HT-29 (cell line): ENCODE measurements at places on chromosomes 6 and 20. TPM values are rescaled to one million over a fixed set of nuclear protein-coding genes. Genes with fewer than 3 reads are reported as not detected.

Gene FILIP1
- total RNA-seq: not detected in 2 replicates

Gene CRISP3
- total RNA-seq: not detected in 2 replicates

GRCh38 chr6:150492941-150493340, 106.7 kb upstream of the PLEKHG1 start:
- DNase-seq: peak; percentile 83

DNA sequence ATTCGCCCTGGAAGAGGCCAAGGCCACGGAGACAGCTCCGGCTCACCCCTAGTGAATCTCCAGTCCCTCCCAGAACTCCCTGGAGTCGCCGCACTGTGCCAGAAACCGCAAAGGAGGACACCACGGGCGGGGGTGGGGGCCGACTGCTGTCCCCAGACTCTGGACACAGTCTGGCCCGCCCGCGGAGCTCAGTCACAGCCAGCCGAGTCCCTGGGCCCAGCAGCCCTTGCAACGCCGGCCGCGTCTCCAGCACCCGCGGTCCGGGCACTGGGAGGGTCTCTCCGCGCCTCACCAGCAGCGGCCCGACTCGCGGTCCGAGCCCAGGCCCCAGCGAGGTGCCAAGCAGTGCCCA, 518 bp downstream of the PEX6 start:
- DNase-seq: peak; percentile 51

Gene MLIP
- total RNA-seq: not detected in 2 replicates

- no peak for DNase-seq
Measured at GRCh38 chr6:85580878-85581267, 12.8 kb downstream of the SNX14 start.

- DNase-seq: no peak
Measured at GRCh38 chr6:18350271-18350670, 36.9 kb upstream of the RNF144B start.

GRCh38 chr6:148682990-148683389, 63.8 kb upstream of the UST start:
- DNase-seq: no peak

- peak; percentile 67 for DNase-seq
Measured at GRCh38 chr20:23320317-23320716, 30.3 kb upstream of the NXT1 start.

- no peak for DNase-seq
Measured at GRCh38 chr6:107807196-107807811, 16.8 kb downstream of the SCML4 start.

DNA sequence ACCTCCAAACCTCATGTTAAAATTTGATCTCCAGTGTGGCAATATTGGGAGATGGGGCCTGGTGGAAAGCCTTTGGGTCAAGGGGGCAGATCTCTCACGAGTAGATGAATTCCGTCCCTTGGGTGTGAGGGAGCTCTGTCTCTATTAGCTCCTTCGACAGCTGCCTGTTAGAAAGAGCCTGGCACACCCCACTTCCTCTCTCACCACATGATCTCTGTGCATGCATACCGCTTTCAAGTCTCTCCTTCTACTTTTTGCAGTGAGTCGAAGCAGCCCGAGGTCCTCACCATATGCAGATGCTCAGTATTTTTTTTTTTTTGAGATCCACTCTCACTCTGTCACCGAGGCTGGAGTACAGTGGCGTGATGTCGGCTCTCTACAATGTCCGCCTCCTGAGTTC, 176.9 kb downstream of the SYNDIG1 start:
- no peak for DNase-seq

Gene PTCHD4
- not detected in 2 replicates for total RNA-seq

DNA sequence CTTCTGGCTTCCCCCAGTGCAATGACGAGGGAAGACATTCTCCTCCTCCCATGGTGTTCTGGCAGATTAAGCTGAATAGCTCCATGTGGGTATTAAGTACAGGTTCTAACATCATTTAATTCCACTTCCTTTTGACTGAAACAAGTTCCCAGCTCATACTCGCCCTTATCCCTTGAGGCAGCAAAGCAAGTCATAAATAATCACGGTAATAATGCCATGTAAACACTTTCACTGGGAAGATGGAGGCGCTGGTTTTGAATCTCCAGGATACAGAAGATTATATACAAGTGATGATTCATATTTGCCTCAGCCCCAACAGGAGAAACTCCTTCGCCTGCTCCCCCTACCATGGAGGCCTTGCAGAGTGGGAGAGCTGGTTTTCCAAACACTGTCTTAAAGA, 141.3 kb downstream of the PXDC1 start:
- no peak for DNase-seq

DNA sequence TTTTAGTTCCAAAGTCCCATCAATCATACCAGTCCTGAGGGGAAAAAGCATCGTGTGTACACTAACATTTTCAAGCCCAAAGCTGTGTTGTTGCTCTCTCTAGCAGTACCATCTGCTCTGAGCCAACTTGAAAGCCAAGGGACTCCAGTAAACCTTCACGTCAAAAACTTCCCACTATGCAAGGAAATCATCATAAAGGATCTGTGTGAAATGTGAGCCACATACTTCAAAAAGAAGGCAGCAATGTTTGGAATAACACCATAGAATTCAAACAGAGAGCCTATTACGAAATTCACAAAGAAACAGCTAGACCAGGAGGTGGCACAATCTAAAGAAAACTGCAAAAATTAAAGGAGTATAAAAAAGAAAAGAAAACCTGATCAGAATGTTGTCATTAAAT, 399.8 kb upstream of the EPHA7 start:
- DNase-seq: no peak

GRCh38 chr6:39171489-39172376, 56.7 kb upstream of the SAYSD1 start:
- DNase-seq: no peak

GRCh38 chr20:45067087-45067486, 33.8 kb downstream of the KCNS1 start:
- no peak for DNase-seq

Gene SIRPB2
- not detected in 2 replicates for total RNA-seq

- DNase-seq: peak; percentile 88
Measured at GRCh38 chr6:26183581-26184366, 96.5 kb downstream of the HFE start.

Gene NKAIN4
- total RNA-seq: not detected in 2 replicates

DNA sequence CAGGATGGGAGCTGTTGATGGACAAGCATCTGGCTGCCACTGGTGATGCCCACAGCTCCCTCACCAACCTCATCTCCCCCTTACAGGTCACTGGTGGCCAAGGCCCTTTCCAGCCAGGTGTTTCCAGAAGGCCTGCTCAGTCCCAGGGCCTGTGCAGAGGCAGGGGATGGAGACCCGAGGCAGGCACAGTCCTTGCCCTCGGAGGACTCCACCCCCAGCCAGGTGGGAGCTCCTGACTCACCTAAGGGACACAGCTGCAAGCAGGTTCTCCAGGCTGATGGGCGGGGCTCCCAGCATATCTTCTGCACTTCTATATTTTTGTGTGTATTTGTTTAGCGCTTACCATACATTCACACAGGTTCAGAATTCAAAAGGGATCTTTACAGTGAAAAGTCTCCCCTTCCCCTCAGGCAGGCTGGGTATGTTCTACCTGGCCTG, 17.4 kb downstream of the PRPH2 start:
- DNase-seq: no peak

- DNase-seq: peak; percentile 56
Measured at GRCh38 chr6:115896538-115897129, 164.1 kb downstream of the FRK start.

DNA sequence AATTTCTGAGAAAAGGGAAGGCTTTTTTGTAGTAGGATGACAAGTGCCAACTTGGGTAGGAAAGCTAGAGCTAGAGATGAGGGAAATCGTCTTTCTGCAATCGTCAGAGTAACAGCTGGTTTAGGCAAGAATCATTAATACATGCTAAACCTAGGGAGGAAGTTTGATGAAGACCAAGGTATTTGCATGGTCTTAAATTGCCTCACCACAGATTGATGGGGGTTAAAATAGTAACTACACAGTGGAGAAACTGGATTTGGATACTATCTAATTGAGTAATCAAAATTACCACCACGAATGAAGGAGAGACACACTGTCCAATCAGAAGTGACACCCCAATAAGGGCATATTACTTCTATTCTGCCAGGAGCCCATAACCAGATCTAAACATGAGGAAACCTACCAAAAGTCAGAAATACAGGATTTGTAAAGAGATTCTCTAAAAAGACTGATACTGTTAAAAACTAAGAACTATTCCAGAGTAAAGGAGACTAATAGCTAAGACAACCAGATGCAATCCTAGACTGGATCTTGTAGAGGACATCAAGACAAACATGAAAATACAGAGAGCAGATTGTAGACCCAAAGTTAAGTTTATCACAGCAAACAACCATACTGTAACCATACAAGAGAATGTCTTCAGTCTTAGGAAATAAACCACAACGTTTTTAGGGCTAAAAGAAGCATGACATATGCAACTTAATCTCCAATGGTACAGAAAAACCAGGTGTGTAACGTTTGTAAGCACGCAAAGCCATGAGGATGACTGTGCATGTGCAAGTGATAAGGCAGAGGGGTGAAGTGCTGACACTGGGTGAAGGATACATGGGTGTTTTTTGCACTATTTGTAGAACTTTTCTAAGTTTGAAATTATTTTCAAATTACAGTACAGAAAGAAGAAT, 21.8 kb downstream of the SNX5 start:
- DNase-seq: no peak

GRCh38 chr6:16769131-16769985, 8.1 kb upstream of the ATXN1 start:
- DNase-seq: peak; percentile 94

Gene RIPOR2
- 0.20 and 0.29 TPM in 2 replicates for total RNA-seq

GRCh38 chr6:10964684-10965083, 77.8 kb downstream of the SYCP2L start:
- no peak for DNase-seq

GRCh38 chr6:141464896-141465295, 667.8 kb upstream of the GJE1 start:
- no peak for DNase-seq
